ENCODE measurements at places on chromosomes 2 and 18.

DNA sequence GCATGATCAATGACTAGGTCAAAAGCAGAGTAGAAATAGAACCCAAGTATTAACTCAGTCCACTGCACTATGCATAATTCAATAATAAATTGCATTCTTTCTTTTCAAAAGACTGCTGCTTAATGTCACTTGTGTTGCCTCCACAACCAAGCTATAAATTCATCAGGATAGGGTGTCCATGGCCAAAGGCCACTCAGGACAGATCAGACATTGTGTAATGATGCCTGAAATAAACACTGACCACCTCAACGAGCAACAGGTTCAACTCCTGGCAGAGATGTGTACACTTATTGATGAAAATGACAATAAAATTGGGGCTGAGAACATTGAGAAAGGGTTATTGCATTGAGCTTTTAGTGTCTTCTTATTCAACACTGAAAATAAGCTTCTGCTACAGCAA is 194.5 kb upstream of the SPOPL start:
- no peak for DNase-seq

GRCh38 chr2:241814393-241814642 is 5.3 kb downstream of the NEU4 start:
- DNase-seq = no peak

- no peak for DNase-seq
These were observed 16.0 kb upstream of the DAW1 start for GRCh38 chr2:227855440-227855839.

DNA sequence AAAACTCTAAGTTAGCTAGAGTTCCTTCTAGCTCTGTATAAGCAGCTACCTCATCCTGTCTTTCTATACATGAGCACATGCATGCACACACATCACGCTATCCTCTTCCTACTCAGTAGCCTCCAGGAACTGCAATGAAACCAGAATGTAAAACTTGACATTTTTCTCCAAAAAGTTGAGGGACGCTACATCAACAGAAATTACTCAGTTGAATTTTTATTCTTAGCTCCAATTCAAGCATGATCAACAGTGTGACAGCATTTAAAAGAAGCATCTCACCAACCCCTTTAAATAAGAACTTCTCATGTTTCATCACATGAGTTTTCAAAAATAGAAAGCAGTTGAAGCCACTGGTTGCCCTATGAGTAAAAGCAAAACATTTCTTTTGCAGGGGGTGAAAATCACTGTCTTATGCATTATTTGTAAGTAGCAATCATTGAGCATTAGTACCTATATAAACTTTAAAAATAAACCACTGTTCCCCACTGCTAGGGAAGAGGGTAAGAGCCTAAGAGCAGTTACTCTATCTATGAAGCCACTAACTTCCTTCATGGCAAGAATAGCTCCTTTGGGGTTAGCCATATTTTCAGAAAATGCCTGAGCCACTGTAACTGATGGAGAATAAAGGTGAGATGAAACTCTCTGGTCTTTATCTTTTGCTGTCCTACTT is 77.9 kb upstream of the ARL5A start:
- no peak for DNase-seq

GRCh38 chr18:3297025-3297984 is 35.4 kb downstream of the MYL12B start:
- peak; percentile 85 for DNase-seq

- DNase-seq = no peak
These were observed 809.5 kb upstream of the PIK3C3 start for GRCh38 chr18:41145516-41145915.

DNA sequence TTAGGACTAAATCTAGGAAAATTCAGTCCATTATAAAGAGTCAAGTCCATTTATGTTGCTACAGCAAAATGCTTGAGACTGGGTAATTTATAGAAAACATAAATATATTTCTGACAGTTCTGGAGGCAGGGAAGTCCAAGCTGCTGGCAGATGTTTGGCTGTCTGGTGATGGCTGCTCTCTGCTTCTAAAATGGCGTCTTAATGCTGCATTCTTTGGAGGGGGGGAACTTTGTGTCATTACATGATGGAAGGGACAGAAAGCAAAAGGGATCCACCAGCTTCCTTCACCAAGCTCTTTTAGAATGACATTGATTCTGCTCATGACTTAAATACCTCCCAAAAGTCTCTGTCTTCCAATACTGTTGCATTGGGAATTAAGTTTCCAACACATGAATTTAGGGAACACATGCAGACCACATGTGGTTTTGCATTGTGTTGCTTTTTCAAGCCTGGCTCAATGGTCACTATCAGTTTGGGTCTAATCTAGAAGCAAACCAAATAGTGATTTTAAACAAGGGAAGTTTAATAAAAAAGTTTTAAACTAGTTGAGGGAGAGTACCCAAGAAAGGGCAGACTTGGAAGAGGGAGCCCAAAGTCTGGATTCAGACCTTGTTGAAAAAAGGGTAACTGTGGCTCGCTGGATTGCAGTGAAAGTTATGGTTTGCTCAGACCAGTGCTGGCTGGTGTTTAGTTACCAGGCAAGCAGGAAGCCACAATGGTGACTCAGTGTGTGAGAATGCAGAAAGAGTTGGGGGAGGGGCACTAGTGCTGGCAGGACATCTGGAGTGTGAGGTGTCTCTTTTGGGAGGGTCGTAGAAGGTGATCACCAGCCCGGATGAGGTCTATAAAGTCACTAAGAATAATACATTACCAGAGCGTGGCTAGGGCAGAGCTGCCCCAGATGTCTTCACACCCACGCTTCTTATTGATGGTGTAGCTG is 30.8 kb downstream of the C18orf54 start:
- no peak for DNase-seq

- DNase-seq = no peak
These were observed 362.5 kb upstream of the TNP1 start for GRCh38 chr2:217222309-217222910.

DNA sequence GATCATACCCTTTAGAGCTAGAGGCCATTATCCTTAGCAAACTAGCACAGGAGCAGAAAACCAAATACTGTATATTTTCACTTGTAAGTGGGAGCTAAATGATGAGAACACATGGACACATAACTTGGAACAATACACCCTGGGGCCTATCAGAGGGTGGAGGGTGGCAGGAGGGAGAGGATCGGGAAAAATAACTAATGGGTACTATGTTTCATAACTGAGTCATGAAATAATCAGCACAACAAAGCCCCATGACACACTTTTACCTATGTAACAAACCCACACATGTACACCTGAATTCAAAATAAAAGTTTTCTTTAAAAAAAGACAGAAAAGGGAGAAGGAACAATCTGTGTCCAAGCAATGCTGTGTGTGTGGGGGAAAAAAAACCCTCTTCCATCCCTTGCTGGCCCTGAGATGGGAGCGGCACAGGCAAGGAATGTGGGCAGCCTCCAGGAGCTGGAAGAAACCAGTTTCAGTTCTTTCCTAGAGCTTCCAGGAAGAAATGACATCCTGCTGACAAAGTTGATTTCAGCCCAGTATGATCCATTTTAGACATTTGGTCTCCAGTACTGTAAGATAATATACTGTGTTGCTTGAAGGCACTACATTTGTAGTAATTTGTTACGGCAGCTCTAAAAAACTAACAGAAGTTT is 458.7 kb upstream of the CNTNAP5 start:
- no peak for DNase-seq

DNA sequence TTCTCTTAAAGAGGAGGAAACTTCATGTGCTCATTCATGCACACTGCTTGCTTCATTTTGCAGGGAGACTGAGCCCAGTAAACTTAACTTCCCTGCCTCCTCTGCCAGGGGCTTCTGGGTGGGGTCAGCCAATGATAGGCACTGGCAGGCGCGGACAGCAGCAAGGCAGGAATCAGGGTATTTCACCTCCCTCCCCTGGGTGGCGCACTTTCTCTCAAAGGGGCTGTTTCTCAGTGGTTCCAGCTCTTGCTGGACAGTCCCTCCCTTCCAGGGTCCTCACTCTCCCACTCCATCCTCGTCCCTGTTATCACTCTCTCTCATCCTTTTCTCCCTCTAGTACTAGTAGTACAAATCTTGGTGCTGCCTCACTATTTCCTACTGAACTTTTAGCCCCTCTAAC is 320.5 kb upstream of the ZNF521 start:
- DNase-seq = no peak
